ENCODE measurements at places on chromosomes 11 and 22.

- no peak for DNase-seq
These were observed 37.9 kb downstream of the PIWIL3 start for GRCh38 chr22:24736526-24737053.

DNA sequence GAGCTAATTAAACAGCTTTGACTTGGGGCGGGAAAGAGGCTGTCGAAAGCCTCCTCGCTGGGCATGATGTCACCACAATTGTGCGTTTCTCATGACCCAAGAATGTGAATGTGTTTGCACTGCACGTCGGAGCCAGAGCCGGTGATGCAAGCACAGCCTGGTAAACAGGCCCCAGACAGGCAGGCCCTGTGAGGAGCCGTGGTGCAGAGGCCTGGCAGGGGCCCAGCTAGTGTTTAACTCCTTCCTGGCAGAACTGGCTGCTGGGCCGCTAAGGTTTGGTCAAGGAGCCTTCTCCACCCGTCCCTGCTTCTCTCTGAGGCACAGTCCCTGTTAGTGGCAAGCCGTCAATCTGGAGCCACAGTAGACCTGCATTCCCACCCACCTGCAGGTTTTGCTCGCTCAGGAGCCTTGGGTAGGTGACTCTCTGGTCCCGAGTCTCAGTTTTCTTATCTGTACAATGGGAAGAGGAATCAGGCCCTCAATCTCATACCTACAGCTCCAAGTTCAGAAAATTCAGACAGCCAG lies 25.4 kb upstream of the SMTN start:
- no peak for DNase-seq

DNA sequence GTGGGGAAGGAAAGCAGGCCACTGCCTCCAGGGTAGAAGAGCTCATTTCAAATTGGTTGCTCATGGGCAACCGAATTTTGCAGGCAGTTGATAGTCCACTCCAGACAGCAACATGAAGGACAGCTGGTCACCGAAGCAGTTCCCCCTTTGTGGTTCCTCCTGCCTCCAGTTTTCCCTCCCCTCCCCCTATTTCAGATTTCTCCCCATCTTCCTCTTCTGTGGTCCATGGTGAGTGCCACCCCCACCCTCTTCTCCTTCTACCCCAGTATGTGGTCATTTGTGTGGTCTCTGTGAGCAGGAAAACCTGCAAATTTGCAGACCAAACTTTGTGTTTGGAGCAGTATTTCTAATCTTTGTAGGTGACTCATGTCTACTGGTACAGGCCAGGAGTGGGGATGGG lies 38.2 kb upstream of the PAK1 start:
- DNase-seq = peak; percentile 27

DNA sequence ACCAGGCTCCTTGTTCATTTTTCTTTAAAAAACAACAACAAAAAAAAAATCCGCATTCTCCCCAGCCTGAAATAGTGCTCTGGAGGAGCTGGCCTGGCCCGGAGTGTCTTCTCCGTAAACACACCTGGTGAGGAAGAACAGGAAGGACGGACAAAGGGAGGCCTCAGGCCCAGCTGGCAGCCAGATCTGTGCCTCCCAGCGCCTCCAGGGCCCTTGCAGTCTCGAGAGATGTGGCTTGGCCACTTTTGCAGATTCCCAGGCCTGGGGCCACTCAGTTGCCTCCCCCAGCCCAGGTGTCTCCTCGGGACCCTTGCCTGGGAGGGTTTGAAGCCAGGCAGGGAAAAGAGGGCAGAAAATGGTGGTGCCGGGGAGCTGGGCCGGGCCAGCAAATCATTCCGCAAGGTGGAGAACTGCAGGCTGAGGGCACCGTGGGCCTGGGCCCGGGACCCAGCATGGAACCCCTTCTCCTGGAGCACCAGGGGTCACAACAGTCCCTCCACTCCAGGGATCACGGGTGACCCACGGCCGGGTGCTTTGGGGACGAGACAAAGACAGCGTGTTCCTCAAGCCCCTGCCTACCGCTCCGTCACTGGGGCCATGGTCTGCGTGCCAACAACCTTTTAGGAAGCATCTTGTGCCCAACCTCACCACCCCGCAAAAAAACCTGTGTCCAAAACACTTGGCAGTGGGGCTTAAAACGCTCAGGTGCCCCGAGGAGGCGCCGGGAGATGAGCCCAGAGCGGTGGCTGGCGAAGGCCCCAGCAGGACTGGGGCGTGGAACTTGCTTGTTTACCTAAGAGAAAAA lies 67.1 kb upstream of the WNT7B start:
- no peak for DNase-seq

DNA sequence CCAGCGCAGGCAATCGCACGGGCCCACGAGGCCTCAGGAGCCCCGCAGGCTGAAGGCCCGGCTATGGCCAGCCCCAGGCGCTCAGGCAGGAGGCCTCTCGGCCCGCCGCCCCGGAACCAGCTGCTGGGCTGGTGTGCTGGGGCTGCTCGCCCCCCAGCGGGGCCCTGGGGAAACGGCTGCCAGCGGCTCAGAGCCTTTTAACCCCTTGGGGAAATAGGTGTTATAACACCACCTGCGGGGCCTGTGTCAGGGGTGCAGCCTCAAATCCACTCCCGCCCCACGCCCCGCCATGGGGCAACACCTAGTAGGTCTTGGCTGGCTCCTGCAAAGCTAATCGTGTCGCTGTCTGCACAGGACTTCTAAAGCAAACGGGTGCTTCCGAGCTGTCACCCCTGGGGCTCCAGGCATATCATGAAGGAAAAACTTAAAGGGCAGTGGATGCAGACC lies 237.4 kb downstream of the TTC28 start:
- DNase-seq = peak; percentile 90

GRCh38 chr11:68880851-68881250 lies 22.8 kb downstream of the MRPL21 start:
- no peak for DNase-seq

- peak; percentile 57 for DNase-seq
These were observed 10.9 kb upstream of the ADA2 start for GRCh38 chr22:17229991-17230630.

DNA sequence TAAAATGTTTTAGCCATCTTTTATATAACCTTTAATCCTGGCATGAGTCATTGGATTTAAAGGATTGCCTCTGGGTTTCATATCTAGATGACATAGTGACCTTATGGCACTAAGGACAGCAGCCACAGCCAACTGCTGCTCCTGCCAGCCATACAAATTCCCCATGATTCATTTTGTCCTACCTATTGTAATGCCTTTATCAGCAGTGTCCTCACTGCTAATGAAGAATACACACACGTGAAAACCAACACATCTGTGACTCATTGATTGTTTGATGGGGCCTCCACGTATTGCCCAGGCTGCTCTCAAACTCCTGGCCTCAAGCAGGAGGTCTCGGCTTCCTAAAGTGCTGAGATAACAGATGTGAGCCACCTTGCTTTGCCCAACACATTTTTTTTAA lies 1.8 kb downstream of the LDHAL6A start:
- peak; percentile 5 for DNase-seq

- DNase-seq = no peak
These were observed 479 bp downstream of the ZNF280A start for GRCh38 chr22:22519591-22519990.

- no peak for DNase-seq
These were observed 223.9 kb upstream of the FOLH1 start for GRCh38 chr11:49432242-49432848.

- DNase-seq = no peak
These were observed 85.0 kb downstream of the ALX4 start for GRCh38 chr11:44224867-44225501.

DNA sequence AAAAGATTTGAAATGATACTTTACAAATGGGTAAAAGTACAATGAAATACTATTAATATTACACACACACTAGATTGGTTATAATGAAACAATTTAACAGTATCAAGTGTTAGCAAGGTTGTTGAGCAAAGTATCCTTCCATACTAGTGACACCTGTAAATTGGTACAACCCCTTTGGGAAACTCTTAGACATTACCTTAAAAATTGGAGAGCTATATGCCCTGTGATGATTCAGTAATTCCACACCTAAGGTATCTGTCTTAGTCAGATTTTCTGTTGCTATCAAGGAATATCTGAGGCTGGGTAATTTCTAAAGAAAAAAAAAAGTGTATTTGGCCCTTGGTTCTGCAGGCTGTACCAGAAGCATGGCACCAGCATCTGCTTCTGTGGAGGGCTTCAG lies 7.4 kb upstream of the GDPD4 start:
- DNase-seq = no peak

DNA sequence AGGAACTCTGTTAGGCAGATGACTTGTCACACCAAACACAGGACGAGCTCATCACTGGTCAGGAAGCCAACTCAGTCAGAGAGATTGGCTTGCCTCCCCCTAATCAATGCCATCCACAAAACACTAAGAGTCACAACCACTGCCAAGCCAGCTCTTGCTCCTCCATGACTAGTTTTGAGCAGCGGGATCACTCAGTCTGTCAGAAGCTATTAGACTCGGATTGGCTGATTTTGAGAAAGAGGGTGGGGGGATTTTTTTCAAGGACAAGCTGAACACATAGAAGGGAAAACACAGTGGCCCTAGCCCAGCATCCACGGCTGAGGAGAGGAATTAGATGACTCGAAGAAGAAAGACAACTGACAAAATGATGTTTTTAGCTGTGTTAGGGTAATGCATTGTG lies 55.9 kb downstream of the SEZ6L start:
- no peak for DNase-seq

DNA sequence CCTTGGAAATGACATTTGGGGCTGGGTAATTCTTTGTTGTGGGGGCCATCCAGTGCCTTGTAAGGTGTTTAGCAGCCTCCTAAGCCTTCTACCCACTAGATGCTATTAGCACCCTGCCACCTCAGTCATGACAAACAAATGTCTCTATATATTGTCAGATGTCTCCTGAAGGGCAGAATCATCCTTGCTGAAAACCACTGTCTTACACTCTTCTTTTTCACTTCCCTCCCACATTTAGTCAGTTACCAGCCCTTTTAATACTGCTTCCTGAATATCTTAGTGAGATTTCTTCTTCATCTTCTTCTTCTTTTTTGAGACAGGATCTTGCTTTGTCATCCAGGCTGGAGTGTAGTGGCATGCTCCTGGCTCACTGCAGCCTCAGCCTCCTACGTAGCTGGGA lies 33.1 kb downstream of the TNRC6B start:
- peak; percentile 19 for DNase-seq
